ENCODE measurements at places on chromosomes 4 and X.

DNA sequence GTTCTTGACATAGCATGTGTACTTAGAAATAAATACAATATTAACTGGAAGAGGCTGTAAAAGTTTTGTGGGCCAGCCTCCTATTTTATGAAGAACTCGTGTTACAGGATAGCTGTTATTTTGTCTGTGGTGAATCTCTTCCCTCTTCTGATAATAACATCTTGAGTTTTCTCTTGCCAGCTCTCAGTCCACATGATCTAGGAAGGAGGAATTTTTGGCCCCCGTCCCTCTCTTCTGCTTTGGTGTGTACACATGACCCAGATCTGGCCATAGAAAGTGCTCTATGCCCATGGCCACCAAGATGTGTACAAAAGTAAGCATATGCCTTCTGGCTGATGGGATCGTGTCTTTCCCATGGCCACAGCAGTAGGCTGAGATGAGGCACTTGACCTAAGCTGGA is 108.0 kb upstream of the LEF1 start:
- DNase-seq, result no peak

- DNase-seq, result no peak
Measured at GRCh38 chr4:86924811-86925210, 10.0 kb upstream of the AFF1 start.

- DNase-seq, result no peak
Measured at GRCh38 chrX:155434906-155435743, 23.3 kb downstream of the F8A3 start.

DNA sequence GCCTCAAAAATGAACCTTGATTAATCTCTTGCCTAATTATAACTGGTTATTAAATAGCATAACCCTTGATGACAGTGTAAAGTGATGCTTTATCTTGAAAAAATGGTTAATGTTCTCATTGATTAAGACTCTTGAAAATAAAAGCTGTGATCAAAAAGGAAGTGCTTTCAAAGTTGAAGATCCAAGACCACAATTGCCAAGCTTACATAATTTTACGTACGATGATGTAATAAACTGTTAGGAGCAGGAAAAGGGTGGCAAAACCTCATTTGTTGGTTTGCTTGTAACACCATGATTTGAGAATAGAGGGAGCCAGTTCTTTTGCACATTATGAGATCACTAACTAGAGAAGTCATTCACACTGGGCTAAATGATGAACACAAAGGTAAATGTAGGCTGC is 322.2 kb downstream of the ADGRL3 start:
- no peak for DNase-seq

- no peak for DNase-seq
Measured at GRCh38 chrX:104370089-104370488, 115.4 kb upstream of the ESX1 start.

GRCh38 chr4:70614184-70614555 is 14.4 kb upstream of the ENAM start:
- DNase-seq, result no peak

DNA sequence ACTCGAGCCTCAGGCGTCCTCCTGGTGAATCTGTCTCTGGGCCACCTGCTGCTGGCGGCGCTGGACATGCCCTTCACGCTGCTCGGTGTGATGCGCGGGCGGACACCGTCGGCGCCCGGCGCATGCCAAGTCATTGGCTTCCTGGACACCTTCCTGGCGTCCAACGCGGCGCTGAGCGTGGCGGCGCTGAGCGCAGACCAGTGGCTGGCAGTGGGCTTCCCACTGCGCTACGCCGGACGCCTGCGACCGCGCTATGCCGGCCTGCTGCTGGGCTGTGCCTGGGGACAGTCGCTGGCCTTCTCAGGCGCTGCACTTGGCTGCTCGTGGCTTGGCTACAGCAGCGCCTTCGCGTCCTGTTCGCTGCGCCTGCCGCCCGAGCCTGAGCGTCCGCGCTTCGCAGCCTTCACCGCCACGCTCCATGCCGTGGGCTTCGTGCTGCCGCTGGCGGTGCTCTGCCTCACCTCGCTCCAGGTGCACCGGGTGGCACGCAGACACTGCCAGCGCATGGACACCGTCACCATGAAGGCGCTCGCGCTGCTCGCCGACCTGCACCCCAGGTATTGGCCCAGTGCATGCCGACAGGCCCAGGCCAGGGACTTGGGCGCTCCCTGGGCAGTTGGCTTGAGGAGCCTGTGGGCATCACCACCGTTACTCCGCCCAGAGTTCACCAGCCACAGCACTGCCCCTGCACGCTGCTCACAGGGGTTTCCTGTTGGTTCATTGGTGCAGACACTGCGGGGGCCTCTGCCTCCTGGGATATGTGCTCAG is 1.1 kb downstream of the GPR78 start:
- no peak for DNase-seq

- DNase-seq, result no peak
Measured at GRCh38 chr4:17785858-17786257, 4.4 kb upstream of the FAM184B start.

DNA sequence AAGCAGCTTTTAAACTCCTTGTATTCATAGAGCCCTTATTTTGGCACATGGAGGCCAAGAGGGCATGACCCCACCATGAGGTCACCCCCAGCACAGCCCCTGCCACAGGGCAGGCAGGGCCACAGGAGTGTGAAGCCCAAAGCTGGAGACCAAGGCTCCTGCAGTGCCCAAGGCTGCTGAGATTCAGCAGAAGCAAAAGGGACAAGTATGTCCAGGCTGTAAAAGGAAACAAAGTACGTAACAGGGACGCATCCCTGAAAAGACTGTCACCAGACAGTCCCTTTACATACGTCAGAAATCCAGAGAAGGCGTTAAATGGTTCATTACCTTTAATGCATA is 18.9 kb downstream of the GAK start:
- DNase-seq, result no peak

DNA sequence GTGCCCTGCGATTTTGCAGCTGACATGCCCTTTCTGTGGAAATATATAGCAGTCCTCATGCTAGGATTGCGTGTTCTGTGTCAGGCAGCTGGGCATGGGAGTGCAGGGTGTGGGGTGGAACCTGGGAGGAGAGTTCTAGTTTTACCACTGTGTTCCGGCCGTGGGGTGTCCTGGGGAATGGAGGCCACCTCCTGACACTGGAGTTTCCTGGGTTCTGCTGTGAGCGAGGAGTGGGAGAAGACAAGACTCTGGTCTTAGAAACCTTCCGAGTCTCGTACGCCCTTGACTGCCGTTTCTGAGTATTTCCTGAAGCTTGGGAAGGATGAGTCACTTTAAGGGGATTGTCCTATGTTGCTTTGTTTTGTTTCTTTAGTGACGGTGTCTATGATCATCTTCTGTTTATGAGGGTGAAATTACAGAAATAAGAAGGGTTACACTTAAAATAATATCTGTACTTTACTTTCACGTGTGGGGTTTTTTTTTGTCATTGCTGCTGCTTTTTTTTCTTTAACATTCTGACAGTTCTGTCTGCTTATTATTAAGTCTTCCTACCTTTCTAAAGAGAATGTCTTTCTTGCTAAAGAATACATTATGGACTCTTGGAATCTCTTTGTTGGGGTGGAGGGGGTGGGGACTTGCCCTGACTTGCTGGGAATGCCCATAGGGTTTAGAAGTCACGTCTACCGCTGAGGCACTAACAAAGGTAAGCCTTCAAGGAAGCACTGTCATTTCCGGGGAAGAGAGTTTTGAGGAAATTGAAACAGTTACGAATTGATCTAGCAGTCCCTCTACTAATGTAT is 19.1 kb downstream of the CD99 start:
- DNase-seq, result no peak

DNA sequence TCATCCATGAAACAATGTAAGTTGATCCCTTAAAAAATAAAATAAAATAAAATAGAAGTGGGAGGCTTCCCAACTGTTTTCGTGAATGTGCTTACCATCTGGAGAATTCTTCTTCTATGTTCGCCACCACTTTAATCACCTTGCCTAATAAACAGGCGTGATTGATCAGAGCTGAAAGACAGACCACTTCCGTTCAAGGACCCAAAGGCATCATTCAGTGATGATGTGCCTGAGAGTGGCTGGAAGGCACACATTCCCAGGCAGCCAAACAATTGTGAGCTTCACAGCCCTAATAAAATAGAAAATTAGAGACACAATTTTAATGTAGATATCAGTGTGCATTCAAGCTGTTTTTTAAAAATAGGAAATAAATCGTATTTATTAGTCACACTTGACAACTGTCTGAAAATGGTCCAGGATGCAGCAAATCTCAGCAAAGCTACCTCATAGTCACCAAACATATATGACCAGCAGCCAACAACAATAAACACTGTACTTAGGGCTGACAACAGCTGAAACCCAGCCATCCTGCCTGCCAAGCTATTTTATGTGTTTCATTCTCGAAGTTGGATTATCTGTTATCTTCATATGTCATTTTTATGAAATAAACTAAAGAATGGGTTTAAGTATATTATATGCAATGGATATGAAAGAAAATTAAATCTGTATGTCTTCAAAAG is 163.2 kb upstream of the FAM9B start:
- DNase-seq, result no peak

DNA sequence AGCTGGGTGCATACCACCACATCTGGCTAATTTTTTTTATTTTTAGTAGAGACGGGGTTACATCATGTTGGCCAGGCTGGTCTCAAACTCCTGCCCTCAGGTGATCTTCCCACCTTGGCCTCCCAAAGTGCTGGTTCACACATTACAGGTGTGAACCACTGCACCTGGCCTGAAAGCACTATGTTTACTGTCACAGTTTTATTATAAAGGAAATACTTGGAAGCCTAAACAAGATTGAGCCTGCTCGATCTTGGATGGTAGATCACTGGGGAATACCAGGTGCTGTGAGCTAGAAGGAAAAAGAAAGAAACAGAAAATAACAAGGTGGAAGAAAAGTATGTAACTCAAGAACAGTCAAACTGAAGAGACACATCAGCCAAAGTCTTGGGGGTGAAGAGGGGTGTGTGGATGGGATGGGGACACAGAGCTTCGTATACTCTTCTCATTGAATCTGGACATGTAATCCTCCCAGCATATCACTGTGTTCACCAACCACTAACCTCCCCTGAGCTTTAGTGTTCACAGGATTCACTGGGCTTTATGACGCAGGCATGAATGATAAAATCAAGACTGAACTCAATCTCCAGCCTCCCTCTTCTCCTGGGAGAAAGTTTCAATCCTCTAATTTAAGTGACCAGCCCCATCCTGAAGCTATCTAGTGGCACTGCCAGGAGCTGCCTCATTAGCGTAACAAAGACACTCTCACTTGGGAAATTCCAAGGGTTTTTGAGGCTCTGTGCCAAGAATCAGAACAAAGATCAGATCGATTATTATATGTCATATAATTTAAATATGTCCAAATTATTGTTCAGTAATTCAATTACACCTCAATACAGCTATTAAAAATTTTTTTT is 40.9 kb downstream of the PDS5A start:
- no peak for DNase-seq

DNA sequence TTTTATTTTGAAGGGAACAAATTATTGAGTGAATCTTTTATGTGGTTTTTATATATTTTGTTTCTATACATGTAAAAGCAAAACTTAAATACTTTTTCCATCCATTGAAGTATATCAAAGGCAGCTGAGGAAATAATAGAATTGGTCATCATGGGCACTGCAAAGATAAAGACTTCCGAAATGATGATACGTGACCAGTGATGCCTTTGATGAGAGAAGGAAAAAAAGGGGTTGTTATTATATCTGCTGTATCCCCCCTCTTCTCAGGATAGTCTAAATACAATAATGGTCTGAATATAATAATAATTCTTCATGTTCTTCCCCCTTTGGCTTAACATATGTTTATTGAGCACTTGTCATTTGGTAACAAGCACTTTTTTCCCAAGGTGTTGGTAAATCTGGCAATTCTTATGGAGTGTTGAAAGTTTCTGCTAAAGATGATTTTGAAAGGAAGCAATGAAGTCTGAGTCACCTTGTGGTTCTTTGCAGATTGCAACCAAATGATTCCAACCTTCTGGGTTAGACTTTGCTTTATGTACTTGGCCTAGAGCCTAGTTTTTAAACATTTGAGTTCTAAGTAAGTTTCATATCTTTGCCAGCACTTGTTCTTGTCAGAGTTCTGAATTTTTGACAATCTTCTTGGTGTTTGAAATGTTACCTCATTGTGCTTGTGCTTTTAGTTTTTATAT is 60.8 kb downstream of the USP9X start:
- no peak for DNase-seq

GRCh38 chr4:176653401-176654220 is 139.1 kb downstream of the VEGFC start:
- DNase-seq, result no peak

- no peak for DNase-seq
Measured at GRCh38 chrX:31606771-31607170, 534.9 kb upstream of the FTHL17 start.

DNA sequence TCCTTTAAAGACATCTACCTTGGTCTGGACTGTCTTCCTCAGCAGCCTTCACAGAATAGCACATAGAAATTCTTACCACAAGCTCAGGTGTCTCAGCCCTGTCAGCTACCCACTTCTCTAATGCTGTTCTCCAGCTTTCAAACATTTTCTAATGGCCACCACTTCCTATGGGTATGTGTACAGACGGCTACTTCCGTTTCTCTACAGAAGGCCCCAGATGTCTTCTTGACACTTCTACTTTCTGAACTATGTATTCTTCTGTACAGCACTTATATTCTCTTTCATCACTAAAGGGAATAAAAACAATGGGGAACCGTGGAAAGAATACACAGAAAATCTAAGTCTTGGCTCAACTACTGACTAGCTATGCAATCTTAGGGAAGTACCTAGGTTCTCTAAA is 13.3 kb downstream of the OPHN1 start:
- DNase-seq, result no peak

- DNase-seq, result no peak
Measured at GRCh38 chr4:37726666-37727065, 40.5 kb upstream of the RELL1 start.

GRCh38 chrX:10230222-10230621 is 73.4 kb downstream of the CLCN4 start:
- DNase-seq, result no peak

DNA sequence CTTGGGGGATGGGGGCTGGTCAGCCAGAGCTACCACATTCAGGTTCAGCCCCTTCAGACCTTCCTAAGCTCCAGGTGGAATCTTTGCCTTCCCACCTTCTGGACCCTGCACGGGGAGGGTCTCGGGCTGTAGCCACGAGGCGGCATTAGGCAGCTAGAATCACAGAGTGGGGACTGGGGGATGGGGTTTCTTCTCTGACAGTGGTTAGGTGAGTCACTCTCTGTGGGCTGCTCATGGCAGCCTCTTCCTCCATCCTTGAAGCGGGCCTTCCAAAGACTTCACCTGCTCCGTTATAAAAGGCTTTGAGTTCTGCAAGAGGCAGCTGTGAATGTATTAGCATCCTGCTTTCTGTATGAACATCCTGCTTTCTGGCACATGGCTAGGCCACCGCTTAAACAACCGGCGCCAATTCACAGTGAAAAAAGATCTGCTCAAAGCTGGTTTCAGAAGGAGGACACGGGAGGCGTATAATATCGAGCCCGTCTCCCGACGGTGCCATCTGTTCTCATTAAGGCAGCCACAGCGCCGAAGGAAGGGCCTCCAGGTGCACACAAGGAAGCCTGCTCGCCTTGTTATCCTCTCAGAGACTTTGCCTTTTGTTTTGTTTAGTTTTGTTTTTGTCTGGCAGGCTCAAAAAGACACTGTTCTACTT is 74.3 kb upstream of the IGFBP7 start:
- peak; percentile 15 for DNase-seq

DNA sequence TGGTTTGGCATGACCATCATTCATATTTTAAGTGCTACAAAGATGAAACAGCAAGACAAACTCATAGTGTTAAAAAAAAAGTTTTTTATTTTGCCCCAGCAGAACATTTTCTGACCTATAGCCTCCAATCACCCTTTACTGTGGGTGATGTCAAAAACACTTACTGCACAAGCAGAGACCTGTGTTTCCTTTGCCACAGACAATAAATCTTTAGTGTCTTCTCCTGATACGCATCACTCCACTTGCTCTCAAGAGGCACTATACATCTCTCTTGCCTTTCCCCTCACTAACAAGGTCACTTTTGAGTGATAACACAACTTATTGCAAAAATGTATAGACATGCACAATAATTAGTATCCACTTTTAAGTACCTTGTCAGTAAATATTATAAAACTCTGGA is 125.6 kb downstream of the ANTXR2 start:
- DNase-seq, result no peak

All from NCI-H1092 treated with DMSO at 0.1 percent for 48 hours (cell line).